Foreskin keratinocyte (primary cell): ENCODE measurements at places on chromosomes 3 and 15. TPM values are rescaled to one million over a fixed set of nuclear protein-coding genes. Genes with fewer than 3 reads are reported as not detected.
A peak's percentile ranks its signal among the peaks of the same experiment; 100 is the strongest.

GRCh38 chr3:127216415-127217261, 23.7 kb downstream of the PRR23E start:
- DNase-seq, result no peak

DNA sequence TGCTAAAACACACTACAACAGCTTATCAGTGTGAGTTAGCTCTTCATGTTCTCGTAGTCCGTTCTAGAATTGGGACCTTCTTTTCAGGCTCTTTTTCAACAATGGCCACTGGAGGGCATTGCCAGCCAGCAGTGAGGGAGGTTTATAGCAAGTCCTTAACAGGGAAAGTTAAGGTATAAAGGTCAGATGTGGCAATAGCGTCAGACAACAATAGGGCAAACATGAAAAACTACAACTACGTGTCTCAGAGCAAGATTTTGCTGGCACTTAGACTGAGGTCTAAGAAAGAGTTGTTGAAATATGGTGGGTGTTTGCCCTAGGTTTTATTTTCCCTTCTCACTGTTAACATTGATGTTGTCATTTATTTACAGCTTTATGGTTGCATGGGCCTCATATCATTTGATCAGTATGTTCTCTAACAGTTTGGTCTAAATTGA, 161.4 kb downstream of the GMNC start:
- peak; percentile 62 for DNase-seq

GRCh38 chr3:194570898-194571297, 62.3 kb downstream of the TMEM44 start:
- no peak for DNase-seq

GRCh38 chr3:133701435-133702358, 40.0 kb upstream of the TOPBP1 start:
- no peak for DNase-seq

DNA sequence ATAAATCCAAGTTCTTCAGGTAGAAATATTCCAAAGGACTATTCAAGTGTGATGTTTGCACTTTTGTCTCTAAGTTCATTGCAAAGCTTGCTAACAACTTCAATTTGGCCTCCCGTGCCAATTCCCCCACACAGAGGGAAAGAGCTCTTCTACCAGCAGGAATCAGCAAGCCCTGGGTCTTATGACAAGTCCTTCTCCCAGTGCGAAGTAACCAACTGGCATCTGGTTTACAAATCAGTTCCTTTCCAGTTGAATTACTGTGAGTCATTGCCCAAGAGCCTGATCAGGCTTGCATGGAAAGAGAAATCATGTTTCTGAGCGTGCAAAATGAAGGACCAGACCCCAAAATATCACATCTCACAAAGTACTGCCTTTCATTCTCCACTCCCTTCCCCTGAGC, 62.7 kb upstream of the SLCO3A1 start:
- DNase-seq, result peak; percentile 75

- DNase-seq, result no peak
Observed at GRCh38 chr3:66496746-66497145, 4.1 kb downstream of the LRIG1 start.

- no peak for DNase-seq
Observed at GRCh38 chr3:156050918-156051317, 69.5 kb upstream of the KCNAB1 start.

GRCh38 chr15:39680868-39681267, 100.0 kb downstream of the THBS1 start:
- DNase-seq, result no peak

GRCh38 chr3:148168347-148168746, 529.4 kb upstream of the AGTR1 start:
- DNase-seq, result no peak

Gene FBXL2
- total RNA-seq, result 10.8 and 14.7 TPM in 2 replicates

Gene SUMF1
- 22.4 and 22.5 TPM in 2 replicates for total RNA-seq
